Activated CD8-positive, alpha-beta memory T cell treated with anti-CD3 and anti-CD28 coated beads, Interleukin-2, amount 50 U/mL, for 48 hours (primary cell): ENCODE measurements at places on chromosomes 3 and 15.

GRCh38 chr15:57278439-57278838 lies 97.9 kb upstream of the CGNL1 start:
- no peak for DNase-seq

- no peak for DNase-seq
Observed at GRCh38 chr3:158983216-158984099, 181.6 kb downstream of the MFSD1 start.

GRCh38 chr3:51379746-51380455 lies 5.2 kb upstream of the MANF start:
- no peak for DNase-seq

- no peak for DNase-seq
Observed at GRCh38 chr3:127194601-127195187, 1.8 kb downstream of the PRR23E start.

- DNase-seq = no peak
Observed at GRCh38 chr3:12399226-12399625, 85.1 kb upstream of the TSEN2 start.

DNA sequence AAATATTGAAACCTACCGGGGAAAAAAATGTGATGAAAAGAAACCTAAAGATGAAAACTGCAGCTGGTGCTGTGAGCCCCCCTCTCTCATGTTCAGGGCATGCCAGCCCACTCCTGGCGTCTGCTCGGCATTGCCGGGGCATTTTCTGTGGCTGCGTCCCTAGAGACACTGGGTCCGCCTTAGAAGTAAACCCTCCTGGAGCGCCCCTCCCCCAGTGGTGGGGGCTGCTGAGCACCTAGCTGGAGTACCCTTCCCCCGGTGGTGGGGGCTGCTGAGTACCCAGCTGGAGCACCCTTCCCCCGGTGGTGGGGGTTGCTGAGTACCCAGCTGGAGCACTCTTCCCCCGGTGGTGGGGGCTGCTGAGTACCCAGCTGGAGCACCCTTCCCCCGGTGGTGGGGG lies 24.5 kb upstream of the GABRA5 start:
- DNase-seq = no peak

GRCh38 chr3:99602183-99602582 lies 36.2 kb upstream of the COL8A1 start:
- no peak for DNase-seq

DNA sequence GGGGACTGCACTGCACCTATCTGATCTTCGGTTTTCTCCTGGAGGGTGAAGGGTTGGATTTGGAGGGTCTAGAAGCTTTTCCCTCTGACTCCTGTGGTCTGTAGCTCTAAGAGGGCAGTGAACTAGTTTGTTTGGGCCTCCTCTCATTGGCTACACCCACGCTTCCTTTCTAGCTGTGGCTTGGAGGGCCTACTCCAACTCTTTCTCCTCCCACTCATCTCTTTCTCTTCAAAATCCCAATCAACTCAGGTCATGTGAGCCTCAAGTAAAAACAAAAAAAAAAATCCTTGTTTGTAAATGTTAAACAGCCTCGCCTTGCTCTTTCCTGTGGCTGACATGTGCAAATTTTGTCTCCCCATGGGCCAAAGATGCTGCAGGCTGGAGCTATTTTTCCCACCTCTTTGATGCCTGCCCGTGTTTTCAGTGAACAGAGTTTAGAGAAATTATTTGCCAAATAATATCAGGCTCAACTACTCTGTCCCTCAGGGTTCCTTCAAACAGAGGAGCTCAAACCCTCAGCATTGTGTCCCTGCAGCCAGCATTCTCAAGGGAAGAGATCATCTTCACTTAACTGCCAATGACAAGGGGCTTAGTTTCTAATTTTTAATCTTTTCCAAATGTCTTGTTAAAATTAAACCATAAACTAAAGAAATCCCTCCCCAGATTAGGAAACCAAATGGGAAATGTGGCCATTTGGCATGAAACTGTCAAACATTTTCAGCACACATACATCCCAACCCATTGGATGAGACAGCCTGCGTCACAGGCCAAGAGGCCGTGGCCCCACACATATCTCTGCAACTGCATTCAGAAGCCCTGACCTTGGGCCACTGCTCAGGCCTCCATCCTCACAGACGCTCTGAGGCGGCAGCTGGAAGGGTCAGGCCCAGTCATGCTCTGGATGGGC lies 114.8 kb upstream of the THBS1 start:
- no peak for DNase-seq

DNA sequence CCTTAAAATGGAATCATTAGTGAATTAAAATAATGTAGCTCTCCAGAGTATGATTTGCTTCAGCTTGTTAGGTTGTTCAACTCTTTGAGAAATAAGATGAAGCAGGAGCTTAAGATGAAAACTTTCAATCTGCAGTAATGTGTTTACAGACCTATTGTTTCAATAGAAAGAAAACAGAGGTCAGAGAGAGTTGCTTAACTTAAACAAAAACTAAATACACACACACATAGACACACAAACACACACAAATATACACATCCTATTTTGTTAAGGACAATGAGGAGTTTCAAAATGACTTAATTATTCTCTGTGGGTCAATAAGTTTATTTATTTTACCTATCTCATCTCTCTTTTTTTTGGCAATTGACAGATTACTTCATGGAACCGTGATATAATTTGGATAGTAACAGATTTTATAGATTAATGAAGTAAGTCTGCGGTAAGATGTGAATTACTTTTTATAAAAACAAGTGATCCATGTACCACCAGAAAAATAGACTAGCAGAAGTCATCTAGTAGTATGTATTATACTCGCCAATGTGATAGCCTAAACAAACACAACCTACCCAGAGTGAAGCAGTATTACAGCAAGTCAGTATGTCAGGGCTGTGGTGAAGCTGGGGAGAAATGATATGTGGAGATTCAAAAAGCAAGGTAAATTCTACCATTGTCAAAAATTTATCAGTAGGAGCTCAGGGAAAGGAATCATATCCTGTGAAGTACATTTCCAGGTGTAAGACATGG lies 76.7 kb upstream of the DCBLD2 start:
- DNase-seq = no peak

DNA sequence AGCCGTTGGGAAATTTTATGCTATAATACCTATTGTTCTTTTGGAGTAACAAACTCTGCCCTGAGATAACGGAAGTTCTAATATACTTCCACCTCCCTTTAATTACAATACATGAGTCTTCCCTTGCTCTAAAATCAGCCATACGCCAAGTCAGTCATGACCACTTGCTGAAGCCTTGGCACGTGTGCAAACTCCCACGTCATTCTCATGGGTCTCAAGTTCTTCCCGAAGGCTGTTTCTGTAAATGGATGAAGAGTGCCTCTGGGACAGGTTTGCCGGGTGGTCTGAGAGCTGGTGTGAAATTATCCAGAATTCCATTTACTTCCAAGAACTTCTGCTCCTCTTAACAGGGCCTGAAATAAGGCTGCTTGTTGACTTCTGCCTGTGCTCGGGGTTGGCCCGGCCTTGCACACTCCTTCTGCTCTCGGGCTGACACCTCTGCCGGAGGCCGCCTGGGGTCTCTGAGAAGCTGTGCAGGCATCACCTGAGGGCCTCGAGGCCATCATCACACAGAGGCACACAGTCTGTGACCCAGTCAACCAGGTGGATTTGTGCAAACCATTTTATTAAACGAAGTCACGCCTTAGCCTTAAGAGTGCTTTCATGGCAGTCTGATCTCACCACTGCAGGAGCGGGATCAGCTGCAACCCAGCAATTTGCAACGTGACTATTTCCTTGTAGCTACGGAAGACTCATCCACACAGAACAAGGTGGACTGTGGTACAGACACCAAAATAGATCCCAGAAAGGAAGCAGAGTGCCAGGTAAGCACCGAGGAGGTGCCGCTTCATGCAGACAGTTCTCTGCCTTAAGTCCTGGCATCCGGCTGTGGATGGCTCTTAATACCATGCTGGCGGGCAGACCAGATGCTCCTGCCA lies 120.1 kb downstream of the ADAMTS17 start:
- no peak for DNase-seq

GRCh38 chr3:196073255-196073753 lies 8.6 kb downstream of the TFRC start:
- DNase-seq = no peak

GRCh38 chr3:129558772-129559564 lies 16.0 kb downstream of the H1-8 start:
- no peak for DNase-seq

DNA sequence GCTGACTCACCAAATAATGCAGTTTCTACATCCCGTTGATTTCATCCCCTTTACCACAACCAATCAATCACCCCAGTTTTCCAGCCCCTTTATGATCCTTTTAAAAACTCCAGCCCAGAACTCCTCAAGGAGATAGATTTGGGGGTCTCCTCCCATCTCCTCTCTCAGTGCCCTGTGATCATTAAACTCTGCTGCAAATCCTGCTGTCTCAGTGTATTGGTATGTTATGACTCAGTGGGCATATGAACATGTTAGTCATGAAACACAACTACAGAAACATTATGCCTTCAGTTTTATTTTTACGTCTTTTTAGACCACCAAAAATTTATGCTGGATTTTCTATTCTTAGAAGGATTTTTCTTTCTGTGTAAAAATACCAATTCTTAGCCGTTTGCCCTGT lies 213.7 kb downstream of the DIPK2A start:
- no peak for DNase-seq

DNA sequence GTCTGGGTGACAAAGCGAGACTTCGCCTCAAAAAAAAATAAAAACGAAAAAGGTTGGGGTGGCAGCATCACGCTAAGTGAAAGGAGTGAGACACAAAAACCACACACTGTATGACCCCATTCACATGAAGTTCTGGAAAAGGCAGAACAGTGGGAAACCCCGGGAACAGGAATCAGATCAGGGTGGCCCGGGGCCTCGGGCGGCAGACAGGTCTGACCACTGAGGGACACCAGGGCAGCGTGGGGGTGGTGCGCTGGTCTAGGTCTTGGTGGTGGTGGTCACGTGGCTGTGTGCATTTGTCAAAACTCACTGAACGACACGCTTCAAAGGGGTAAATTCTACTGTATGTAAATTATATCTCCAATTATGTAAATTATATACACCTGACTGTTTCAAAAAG lies 79.7 kb upstream of the PRR20G start:
- DNase-seq = no peak

- no peak for DNase-seq
Observed at GRCh38 chr3:19213603-19214220, 65.4 kb downstream of the KCNH8 start.

- no peak for DNase-seq
Observed at GRCh38 chr15:68029959-68030358, 24.2 kb upstream of the PIAS1 start.

- no peak for DNase-seq
Observed at GRCh38 chr3:128634075-128634611, 16.5 kb downstream of the RPN1 start.

DNA sequence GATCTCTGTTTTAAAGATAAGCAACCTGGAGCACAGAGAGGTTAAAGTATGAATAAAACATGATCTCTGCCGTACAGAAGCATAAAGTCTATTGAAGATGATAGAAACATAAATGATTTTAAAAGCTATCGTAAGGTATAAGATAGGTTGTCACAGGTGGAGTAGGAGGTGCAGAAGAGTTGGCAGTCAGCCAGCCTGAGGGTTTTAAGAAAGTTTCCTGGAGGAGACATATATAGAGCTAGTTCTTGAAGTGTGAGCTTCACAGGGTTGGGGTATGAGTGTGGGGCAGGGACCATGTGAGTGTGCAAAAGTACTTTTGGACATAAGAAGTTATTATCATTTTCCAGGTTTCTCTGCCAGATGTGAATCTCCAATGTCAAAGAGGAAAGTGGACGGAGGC lies 3.9 kb upstream of the FGF12 start:
- no peak for DNase-seq

- no peak for DNase-seq
Observed at GRCh38 chr15:42890161-42890913, 30.2 kb downstream of the TTBK2 start.

DNA sequence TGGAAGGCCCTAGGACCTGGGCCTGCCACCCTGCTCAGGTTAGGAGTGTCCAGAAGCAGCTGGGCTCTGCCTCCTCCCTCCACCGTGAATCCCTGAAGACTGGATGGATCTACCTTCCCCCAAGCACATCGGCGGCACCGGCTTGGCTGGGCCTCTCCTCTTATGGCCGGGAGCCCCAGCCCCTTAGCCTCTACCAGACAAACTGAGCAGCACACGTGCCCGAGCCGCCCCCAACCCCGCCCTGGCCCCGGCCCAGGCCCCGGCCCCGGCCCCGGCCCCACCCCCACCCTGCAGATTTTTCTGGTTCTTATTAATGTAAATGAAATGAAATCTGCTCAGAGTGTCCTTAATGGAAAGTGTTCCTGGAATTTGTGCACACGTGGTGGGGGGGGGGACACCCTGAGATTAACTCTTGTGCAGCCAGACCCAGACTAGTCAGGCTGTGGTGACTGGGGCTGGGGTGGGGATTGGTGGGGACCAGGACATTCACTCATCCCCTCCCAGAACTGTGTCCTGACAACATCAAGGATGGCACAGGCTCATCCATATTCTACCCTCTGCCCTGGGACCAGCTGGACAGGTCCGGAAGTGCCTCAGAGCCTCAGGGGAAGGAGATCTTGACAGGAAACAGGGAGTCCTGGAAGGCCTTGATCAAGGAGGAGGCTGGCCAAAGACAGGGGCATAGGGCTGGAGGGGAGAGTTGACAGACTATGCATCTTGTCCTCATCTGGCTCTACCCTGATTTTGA lies 30.9 kb upstream of the SEMA3F start:
- no peak for DNase-seq

DNA sequence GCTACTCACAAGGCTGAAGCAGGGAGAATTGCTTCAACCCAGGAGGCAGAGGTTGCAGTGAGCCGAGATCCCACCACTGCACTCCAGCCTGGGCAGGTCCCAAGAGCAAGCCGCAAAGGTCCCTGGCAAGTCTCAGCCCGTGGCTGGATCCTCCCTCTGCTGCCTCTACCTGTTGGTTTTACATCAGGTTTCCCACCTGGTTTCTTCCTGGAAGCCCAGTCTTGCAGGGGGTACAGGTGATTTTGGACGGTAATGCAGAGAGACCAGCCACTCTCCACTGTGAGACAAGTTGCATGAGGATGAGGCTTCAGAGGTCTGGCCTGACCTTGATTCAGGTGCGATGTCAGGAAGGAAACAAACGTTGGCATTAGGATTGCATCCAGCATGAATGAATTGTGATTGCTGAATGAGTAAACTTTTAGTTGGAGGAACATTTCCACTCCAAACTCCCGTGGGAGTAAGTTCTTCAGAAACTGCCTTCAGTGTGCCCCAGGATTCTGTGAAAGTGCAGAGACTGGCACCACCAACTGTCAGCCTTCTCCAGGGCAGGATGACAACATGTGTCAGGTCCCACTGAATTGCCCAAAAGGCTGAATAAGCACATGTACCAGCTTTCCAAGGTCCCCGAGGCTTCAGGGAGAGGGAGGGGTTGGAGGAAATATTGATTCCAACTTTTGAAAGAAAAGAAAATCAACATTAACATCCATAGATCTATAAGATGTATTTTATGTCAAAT lies 189.4 kb downstream of the TJP1 start:
- DNase-seq = no peak

DNA sequence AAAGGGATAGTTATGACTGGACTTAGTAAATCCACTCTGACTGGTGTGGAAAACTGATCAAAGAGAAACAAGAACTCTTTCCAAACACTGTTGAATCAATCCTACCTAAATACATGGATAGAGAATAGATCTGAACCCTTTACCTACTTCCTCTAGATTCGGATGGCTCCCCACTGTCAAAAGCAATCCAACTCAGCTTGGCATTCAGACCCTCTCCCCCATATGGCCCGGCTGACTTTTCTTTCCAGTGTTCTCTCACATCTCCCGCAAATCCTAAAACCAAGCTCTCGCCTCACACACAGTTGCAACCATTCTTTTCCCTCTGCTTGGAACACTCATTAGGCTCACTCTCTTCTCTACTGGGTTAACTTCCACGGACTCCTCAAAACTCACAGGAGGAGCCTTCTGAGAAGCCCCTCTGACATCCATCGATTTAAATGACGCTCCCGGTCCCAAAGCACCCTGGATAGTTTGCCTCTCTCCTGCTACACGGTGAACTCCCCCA lies 639 bp downstream of the SPICE1 start:
- no peak for DNase-seq
